ENCODE measurements at places on chromosomes 2 and 18. TPM values are rescaled to one million over a fixed set of nuclear protein-coding genes. Genes with fewer than 3 reads are reported as not detected.

MEP1B gene
- not detected for total RNA-seq

GRCh38 chr2:179427065-179427464 is 162.4 kb upstream of the SESTD1 start:
- no peak for DNase-seq

DNA sequence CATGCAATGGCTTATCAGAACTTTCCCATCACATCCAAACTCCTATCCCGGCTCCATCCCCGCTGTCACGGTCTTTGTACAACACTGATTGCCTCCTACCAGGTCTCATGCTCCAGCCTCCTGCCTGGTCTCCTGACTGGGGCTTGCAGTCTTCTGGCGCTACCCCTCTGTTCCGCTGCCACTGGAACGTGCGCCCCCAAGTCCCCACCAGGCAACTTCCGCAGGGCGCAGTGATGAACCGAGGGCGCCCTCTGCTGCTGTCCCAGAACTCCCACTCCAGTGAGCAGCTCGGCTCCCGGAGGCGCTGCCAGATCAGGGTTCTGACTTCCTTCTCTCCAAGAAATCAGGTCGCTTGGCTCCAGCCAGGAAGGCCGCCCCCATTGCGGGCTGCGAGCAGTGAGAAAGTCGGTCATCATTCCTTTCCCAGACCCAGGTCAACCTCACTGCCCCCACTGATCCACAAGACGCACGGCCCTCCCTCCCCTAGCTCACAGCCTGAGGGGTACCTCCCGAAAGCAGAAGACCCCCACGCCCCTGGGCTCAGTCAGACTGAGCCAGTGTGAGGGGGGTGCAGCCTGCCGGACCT is 43.9 kb upstream of the RAB11FIP5 start:
- peak; percentile 78 for DNase-seq

GRCh38 chr18:10928772-10929373 is 220.5 kb downstream of the PIEZO2 start:
- DNase-seq, result no peak

DNA sequence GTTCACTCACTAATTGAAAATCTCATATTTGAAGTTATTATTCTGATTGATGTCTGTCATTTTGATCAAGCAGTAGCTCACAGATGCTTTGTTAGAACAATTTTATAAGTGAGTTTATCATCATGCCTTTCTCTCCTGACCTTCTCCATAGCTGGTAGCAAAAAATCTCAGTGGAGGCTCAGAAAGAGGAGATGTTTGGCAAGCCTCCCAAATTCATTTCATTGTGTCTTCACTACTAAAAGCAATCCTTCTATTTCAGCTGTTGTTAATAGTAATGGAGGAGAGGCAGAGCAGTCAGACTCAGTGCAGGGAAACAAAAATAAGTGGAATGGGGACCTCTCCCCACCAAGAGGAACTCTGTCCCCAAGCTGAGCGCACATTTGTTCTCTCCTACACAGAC is 2127.8 kb upstream of the CELF4 start:
- no peak for DNase-seq

PROKR1 gene
- total RNA-seq, result 1.1 TPM

GRCh38 chr2:20634507-20635112 is 16.3 kb downstream of the HS1BP3 start:
- DNase-seq, result peak; percentile 86

ST8SIA3 gene
- total RNA-seq, result 0.16 TPM

- no peak for DNase-seq
Observed at GRCh38 chr2:158213773-158214172, 112.1 kb downstream of the UPP2 start.

HOXD1 gene
- 0.41 TPM for total RNA-seq

- no peak for DNase-seq
Observed at GRCh38 chr2:63436488-63436887, 151.8 kb downstream of the WDPCP start.

- peak; percentile 78 for DNase-seq
Observed at GRCh38 chr2:111671426-111672150, 212.4 kb downstream of the ANAPC1 start.

GRCh38 chr2:72992734-72993102 is 75.4 kb downstream of the EMX1 start:
- DNase-seq, result peak; percentile 44

DNA sequence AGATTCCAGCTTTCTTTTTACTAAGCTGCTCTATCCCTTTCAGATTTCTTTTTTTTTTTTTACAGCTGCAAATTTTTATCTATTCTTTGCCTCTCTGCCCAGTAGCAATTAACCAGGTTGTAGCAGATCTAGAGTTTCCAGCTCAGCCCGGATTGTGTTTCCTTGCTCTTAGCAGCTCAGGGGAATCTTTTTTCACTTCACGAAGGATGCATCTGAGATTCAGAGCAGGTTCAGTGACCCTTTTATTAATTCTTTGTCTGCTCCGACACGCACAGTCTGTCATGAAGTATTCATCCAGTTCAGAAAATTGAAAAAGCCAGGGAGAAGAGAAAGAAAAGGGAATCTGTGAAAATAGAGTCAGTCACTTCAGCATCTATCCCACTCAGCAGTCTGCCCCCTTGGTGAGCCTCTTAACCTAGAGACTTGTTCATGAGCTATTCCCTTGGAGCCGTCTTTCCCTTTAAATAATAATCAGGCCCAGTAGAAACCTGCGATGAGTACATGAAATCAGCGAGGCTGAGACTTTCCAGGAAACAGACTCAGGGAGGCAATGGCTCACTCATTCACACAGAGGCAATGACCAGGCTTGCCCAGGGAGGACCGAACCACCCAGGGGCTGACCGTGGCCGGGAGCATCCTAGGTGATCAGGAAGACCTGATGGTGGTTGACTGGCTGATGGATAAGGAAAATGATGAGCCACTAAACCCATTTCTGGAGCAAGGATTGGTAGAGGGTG is 103.4 kb upstream of the ITGA6 start:
- no peak for DNase-seq

GRCh38 chr2:36582538-36582937 is 15.4 kb downstream of the FEZ2 start:
- no peak for DNase-seq

DNA sequence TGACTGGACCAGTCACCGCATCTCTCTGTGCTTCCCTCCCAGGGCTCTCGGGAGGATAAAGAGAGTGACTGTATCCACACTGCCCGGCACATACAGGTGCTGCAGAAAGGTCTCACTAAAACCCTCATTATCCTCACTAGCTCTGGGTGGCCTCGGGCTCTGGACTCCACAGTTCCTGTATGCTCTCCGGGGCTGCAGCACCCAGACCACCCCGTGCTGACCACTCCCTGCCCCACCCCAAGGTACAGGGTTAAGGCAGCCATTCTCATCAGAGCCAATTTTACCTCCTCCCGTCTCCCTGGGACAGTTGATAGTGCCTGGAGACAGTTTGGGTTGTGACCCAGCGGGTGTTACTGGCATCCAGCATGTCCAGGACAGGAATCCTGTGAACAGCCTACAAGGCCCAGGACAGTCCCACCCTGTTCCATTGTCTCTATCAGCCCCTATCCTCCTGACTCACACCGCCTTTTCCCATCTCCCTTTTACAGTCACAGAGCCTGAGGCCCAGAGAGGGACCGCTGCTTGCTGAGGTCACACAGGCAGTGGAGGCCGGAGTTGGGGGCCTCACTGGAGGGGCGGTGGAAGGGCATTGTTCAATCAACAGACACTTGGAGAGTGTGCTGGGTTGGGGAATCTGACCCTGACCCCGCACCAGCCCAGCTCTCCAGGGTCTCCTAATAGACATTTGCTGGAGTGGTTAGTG is 1.7 kb downstream of the ZAP70 start:
- DNase-seq, result peak; percentile 52

DNA sequence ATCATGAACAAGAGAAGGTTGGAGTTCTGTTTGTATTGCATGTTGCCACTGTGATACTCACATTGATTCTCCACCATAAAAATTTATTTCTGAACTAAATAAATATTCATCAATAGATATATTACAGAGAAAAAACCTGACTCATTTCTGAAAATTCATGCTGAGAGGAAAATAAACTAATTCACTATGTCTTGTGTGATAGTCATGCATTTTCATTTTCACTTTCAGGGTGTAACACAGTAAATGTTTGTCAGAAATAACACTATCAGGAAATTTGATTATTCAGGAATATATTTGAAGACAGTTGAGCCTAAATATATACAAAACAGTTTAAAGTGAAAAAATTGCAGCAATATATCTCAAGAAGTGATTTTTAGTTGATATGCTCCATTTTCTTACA is 335.2 kb downstream of the KCNJ3 start:
- DNase-seq, result no peak

STK39 gene
- 13.4 TPM for total RNA-seq

RGPD3 gene
- total RNA-seq, result 0.82 TPM

DNA sequence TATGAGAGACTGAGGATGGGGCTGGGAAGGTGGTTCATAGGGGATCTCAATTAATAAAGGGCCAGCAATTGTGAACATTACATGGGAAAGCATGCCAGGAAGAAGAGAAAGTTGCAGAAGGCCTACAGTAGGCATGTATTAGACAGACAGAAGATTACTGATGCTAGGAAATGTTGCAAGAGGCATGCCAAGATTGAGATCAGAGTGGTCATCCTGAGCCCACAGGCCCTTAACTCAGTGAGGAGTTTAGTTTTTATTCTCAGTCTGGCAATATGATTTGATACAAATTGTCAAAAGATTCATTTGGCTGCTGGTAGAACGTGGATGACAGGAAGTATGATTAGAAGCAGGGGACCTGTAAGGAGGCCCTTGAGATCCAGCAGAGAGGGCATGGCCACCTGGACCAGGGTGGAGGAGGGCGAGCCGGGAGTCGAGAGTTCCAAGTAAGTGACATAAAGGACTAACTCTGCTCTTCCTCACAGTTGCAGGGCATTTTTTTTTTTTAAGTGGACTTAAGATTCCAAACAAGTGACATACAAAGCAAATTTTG is 54.9 kb downstream of the EPHA4 start:
- no peak for DNase-seq

- no peak for DNase-seq
Observed at GRCh38 chr2:126719833-126720351, 63.9 kb downstream of the GYPC start.

GRCh38 chr18:8279781-8280330 is 329.4 kb upstream of the RAB12 start:
- DNase-seq, result no peak

GRCh38 chr2:157900684-157901083 is 24.6 kb upstream of the ACVR1 start:
- DNase-seq, result no peak

DNA sequence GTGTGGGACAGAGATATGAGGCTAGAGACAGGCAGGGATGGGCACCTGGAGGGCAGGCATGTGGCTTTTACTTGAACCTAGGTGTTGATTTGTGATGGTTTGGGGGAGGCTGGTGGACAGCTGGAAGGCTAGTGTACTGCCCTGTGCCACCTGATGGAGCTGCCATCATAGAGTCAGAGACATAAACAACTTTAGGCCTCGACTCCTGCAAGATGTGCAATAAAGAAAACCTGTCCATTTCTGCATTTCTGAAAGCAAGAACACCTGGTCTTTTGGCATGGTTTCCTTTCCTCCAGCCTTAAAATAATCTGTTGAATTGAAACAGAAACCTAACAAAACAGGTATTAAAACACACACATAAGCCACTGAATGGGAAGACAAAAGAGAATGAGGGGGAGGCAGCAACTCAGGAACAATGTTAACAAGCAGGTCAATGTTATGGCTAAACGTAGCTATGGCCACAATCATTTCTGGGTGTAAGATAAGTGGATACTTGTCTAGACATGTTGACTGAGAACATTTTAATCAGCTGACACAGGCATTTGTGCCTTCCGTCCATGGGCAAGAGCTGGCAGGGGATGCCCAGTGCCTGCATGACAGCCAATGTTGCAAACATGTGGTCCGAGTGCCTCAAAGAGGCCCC is 87.8 kb downstream of the KCTD1 start:
- DNase-seq, result no peak

DNA sequence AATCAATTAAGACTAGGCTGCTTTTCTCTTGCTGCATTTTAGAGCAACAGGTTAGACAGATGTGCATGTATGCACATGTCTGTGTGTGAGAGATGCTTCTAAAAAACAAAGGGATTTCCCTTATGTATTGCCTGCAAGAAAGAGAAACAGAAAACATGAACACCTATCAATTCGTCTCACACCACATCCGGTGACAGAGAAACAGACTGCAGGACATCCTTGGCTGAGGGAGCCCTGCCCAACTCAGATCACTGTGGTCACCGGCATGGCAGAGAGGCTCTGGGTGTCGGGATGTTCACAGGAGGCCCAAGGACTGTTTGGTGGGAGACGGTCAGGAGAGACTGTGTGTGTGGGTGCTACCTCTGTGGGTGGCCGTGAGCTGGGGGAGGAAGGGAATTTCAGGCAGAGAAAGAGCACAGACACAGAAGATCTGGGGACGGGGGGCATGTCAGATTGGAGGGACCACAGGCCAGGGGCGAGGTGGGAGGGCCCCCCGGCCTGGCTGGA is 24.9 kb downstream of the FHL2 start:
- DNase-seq, result no peak

GRCh38 chr2:141455211-141455826 is 675.5 kb downstream of the LRP1B start:
- no peak for DNase-seq

SLC9A2 gene
- not detected for total RNA-seq

LOXHD1 gene
- total RNA-seq, result not detected

GRCh38 chr18:55102501-55102900 is 143.2 kb upstream of the CCDC68 start:
- DNase-seq, result no peak

- DNase-seq, result no peak
Observed at GRCh38 chr2:105755895-105756294, 11.2 kb downstream of the NCK2 start.
